Gastroesophageal sphincter (tissue), 4 donors: ENCODE measurements at places on chromosomes 3 and 15.

GRCh38 chr3:149844091-149844490, 31.1 kb downstream of the RNF13 start:
- H3K4me1 ChIP-seq = no peaks in the 10 kb centered on the region
- peaks cover 24% of the 10 kb centered on the region for H3K36me3 ChIP-seq
- no peaks in the 10 kb centered on the region for H3K27me3 ChIP-seq
- H3K4me3 ChIP-seq = no peak overlapping the region
- H3K27ac ChIP-seq = no peak overlapping the region

GRCh38 chr3:162658003-162658402, 1161.4 kb downstream of the OTOL1 start:
- no peaks in the 10 kb centered on the region for H3K36me3 ChIP-seq
- H3K4me1 ChIP-seq = no peaks in the 10 kb centered on the region
- no peak overlapping the region for H3K4me3 ChIP-seq
- ATAC-seq = no peak

DNA sequence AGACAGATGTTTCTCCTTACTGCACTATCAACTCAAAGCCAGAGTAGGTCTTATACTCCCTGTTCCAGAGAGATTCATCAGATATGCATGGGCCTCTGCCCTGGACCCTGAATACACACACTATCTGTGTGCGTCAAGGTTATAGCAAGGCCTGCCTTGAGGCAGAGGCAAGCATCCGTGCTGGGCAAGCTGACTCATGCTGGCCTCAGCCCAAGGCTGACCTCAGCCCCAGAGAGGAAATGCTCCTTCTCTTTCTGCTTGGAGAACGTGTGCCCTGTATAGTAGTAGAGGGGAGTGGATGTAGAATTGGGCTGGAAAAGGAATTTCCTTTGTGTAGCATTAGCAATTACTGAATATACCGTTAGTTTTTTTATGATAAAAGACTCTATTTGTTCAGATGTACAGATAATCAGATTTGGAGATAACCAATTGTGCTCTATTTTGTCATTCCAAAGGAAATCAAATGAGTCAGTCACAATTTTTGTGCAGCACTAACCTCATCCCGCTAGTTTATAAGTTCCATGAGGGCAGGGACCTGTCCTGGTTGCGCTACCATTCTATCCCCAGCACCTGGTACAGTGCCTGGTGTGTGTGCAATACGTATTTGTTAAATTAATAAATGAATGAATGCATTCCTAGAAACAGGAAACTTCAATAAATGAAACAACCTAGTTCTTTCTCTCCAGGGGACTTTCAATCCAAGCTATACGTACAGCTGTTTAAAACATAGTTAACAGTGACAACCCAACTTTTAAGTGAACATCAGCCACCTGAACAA, 13.3 kb upstream of the PAQR9 start:
- no peak overlapping the region for H3K4me3 ChIP-seq
- no peak overlapping the region for H3K27ac ChIP-seq
- H3K27me3 ChIP-seq = peaks cover 12% of the 10 kb centered on the region
- H3K36me3 ChIP-seq = no peaks in the 10 kb centered on the region
- no peaks in the 10 kb centered on the region for H3K4me1 ChIP-seq

DNA sequence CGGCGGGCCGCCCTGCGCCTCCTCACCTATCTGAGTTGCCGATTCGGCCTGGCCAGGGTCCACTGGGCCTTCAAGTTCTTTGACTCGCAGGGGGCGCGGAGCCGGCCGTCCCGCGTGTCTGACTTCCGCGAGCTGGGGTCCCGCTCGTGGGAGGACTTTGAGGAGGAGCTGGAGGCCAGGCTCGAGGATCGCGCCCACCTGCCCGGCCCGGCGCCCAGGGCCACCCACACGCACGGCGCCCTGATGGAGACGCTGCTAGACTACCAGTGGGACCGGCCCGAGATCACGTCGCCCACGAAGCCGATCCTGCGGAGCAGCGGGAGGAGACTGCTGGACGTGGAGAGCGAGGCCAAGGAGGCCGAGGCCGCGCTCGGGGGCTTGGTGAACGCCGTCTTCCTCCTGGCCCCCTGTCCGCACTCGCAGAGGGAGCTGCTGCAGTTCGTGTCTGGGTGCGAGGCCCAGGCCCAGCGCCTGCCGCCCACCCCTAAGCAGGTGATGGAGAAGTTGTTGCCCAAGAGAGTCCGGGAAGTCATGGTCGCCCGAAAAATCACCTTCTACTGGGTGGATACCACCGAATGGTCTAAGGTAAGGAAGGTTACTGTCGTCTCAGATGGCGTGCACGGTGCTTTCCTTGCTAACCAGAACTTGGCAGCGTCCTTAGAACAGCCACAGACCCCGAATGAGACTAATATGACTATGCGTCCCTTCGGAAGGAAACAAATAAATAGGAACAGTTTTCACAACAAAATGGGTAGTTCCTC, 567 bp downstream of the TICRR start:
- H3K4me1 ChIP-seq = no peaks in the 10 kb centered on the region
- no peak for ATAC-seq
- H3K27ac ChIP-seq = no peak overlapping the region
- no peaks in the 10 kb centered on the region for H3K36me3 ChIP-seq
- H3K27me3 ChIP-seq = peaks cover 10% of the 10 kb centered on the region

DNA sequence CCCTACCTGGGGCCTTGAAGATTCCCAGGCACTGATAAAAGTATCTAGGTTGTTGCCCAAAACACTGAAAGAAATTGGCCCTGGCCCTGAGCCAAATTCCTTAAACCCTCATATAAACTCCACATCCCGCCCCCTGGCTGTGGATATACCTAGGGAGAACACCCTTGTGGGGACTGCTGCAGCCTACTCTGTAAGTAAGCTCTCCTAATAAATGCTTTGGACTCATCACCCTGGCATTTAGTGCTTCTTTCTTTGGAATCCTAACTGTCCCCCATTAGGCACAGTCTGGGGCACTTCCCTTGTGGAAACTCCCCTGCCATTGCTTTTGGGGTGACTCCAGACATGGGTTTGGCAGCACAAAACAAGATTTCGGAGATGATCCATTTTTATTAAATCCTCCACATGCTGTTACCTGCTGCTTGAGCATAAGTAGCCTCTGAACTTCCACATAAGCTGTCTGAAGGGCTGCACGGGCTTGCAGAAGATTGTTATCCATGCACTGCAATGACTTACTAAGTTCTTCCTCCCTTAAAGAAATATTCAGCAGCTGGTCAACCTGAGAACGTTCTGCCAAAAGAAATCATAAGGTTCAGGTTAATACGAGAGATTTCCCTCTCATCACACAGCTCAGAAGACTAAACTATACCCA, 46.4 kb downstream of the ZNF106 start:
- no peaks in the 10 kb centered on the region for H3K27me3 ChIP-seq
- no peak overlapping the region for H3K4me3 ChIP-seq
- no peak for ATAC-seq
- H3K36me3 ChIP-seq = peaks cover 97% of the 10 kb centered on the region
- H3K27ac ChIP-seq = no peak overlapping the region

DNA sequence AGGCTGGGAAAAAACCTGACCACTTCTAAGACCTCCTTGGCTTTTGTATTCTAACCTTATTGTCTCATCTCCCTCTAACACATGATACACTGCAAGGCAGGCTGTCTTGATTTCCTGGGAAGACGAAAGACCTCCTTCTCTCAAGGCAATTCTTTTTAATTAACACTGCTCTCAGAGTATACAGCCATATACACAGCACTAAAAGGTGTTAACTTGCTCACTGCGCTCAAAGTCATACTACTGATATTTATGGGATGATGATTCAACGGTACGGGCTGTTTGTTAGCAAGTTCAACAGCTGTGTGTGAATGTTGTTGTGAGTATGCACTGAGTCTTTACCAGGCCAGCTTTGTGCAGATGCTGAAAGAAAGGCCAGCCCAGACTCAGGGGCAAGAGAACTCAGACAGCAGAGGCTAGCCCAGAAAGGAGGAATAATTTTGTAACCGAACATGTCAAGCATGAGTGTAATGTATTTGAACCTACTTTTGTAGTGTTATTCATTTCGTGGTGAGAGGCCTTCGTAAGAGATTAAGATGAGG, 229.9 kb downstream of the IL5RA start:
- H3K27me3 ChIP-seq = no peaks in the 10 kb centered on the region
- H3K4me1 ChIP-seq = no peaks in the 10 kb centered on the region
- H3K4me3 ChIP-seq = no peak overlapping the region
- H3K27ac ChIP-seq = no peak overlapping the region
- H3K36me3 ChIP-seq = no peaks in the 10 kb centered on the region

DNA sequence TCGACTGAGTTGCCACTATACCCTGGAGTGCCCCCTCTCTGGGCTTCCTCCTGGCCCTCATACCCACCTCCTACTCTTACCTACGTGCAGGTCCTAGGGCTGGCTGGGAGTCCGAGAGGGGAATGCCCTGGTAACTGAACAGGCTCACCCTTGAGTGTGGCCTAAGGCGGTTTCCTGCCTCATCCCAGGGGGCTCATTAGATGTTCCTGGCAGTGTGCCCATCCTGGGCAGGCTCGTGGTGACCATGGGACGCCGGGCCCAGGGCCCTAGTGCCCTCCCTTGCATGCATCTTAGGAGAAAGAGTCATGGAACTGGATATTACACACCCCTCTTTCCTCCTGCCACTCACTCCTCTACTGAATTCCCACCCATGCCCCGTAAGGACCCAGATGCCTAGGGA, 2.8 kb downstream of the SEMA4B start:
- H3K27ac ChIP-seq = no peak overlapping the region
- no peaks in the 10 kb centered on the region for H3K27me3 ChIP-seq
- no peak overlapping the region for H3K4me3 ChIP-seq
- no peak for ATAC-seq

GRCh38 chr3:112013058-112013783, 14.5 kb downstream of the TAGLN3 start:
- no peak overlapping the region for H3K27ac ChIP-seq
- no peaks in the 10 kb centered on the region for H3K36me3 ChIP-seq
- peak; percentile 68 for ATAC-seq
- no peaks in the 10 kb centered on the region for H3K4me1 ChIP-seq
- no peaks in the 10 kb centered on the region for H3K27me3 ChIP-seq
- H3K4me3 ChIP-seq = no peak overlapping the region

DNA sequence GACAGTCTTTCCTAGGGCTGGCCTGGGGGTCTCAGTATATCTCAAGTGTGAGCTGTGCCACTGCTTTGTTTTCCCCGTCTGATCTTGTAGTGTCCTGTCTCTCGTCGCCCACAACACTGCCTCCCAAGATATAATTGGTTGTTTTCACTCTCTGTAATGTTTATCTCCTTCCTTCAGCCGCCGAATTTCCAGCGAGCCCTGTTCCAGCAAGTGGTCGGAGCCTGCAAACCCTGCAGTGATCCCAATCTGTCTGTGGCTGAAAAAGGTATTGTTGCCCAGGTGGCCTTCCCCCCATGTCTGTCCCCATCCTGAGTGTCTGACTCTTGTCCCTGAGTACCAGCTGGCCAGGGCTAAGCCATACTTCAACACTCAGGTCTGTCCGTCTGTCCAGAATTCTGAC, 9.5 kb upstream of the MANF start:
- no peaks in the 10 kb centered on the region for H3K36me3 ChIP-seq
- no peaks in the 10 kb centered on the region for H3K4me1 ChIP-seq
- no peak overlapping the region for H3K4me3 ChIP-seq
- H3K27me3 ChIP-seq = no peaks in the 10 kb centered on the region
- ATAC-seq = no peak

GRCh38 chr15:35000511-35000910, 12.4 kb upstream of the ZNF770 start:
- H3K27ac ChIP-seq = no peak overlapping the region
- H3K36me3 ChIP-seq = no peaks in the 10 kb centered on the region
- H3K4me3 ChIP-seq = no peak overlapping the region
- H3K4me1 ChIP-seq = no peaks in the 10 kb centered on the region

- H3K4me1 ChIP-seq = no peaks in the 10 kb centered on the region
- no peak overlapping the region for H3K4me3 ChIP-seq
- no peak overlapping the region for H3K27ac ChIP-seq
- no peak for ATAC-seq
- no peaks in the 10 kb centered on the region for H3K36me3 ChIP-seq
- no peaks in the 10 kb centered on the region for H3K27me3 ChIP-seq
These were observed 500.4 kb upstream of the CDIN1 start for GRCh38 chr15:36079021-36079420.
